ENCODE measurements at places on chromosomes 1 and 21. TPM values are rescaled to one million over a fixed set of nuclear protein-coding genes. Genes with fewer than 3 reads are reported as not detected.

- DNase-seq = no peak
- no peaks in the 10 kb centered on the region for H3K4me1 ChIP-seq
- H3K27ac ChIP-seq = no peak overlapping the region
Observed at GRCh38 chr1:53292690-53293089, 35.2 kb downstream of the LRP8 start.

DNA sequence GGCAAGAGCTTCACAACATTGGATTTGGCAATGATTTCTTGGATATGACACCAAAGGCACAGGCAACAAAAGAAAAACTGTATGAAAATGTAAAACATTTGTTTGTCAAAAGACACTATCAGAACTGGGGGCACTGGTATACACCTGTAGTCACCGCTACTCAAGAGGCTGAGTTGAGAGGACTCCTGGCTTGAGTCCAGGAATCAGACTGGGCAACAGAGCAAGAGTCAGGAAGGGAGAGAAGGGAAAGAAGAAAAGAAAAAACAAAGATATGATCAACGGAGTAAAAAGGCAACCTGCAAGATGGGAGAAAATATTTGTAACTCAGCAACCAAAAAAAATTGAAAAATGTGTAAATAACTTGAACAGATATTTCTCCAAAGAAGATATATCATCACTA, 6.0 kb upstream of the TUT4 start:
- H3K36me3 ChIP-seq = no peaks in the 10 kb centered on the region
- no peak overlapping the region for H3K4me3 ChIP-seq
- no peak overlapping the region for H3K27ac ChIP-seq
- DNase-seq = no peak

DNA sequence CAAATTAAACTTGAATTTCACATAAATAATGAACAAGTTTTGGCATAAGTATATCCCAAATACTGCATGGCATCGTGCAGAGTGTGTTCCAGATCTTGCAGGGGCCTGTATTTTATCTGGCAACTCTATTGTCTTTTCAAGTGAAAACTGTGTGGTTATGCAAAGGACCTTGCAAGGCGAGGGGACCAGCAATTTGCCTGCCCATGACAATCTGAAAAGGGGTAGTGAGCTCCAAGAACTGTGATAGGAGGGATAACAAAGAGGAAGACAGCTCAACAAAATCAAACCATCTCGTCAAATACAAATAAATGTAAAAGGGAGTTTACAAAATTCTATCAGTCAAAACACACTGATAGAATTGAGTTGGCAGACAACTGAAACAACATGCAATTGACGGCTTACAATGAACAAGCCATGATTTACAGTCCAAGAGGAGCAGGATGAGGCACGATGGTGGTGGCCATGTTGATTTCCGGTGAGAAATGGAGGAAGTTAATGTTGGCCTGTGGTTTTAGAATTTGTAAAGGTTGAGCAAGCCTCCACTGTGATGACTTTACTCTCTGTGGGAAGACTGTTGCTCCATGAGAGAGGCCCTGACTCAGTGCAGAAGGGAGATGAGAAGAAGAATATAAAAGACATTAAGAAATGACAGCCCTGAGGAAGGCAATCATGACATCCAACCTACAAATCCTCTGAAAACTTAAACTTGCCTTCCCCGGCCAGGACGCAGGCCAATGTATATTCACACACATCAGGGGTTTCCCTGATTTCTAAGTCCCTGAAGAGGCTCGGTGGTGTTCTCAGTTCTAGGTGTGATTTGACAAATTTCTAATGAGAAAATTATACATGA, 132.2 kb downstream of the ADSS2 start:
- no peaks in the 10 kb centered on the region for H3K27me3 ChIP-seq
- H3K4me1 ChIP-seq = peaks cover 18% of the 10 kb centered on the region
- H3K4me3 ChIP-seq = peak overlapping the region; percentile 19
- DNase-seq = no peak

GRCh38 chr1:9717193-9718005, 65.9 kb downstream of the PIK3CD start:
- H3K36me3 ChIP-seq = no peaks in the 10 kb centered on the region
- H3K4me3 ChIP-seq = peak overlapping the region; percentile 41
- no peaks in the 10 kb centered on the region for H3K27me3 ChIP-seq

Gene NDC1
- 7.8 TPM for total RNA-seq
